ENCODE measurements at places on chromosomes 12 and 14. TPM values are rescaled to one million over a fixed set of nuclear protein-coding genes. Genes with fewer than 3 reads are reported as not detected.

Gene FAIM2
- not detected for total RNA-seq

Gene PIWIL1
- total RNA-seq: not detected

Gene FLRT2
- total RNA-seq: 92.3 TPM

Gene RHOJ
- total RNA-seq: 3.0 TPM

Gene GON7
- 7.0 TPM for total RNA-seq

Gene INHBE
- 0.27 TPM for total RNA-seq

Gene TAS2R7
- total RNA-seq: not detected

Gene RERGL
- total RNA-seq: 0.47 TPM

Gene ASB2
- 0.17 TPM for total RNA-seq

Gene KRT82
- total RNA-seq: not detected

Gene FKBP11
- 11.4 TPM for total RNA-seq

Gene DAO
- total RNA-seq: not detected

Gene CLEC4C
- not detected for total RNA-seq

Gene PRIMA1
- total RNA-seq: 0.31 TPM

Gene AMIGO2
- total RNA-seq: 241 TPM

Gene RASSF8
- 31.3 TPM for total RNA-seq

Gene STON2
- total RNA-seq: 94.1 TPM

Gene OVCH1
- total RNA-seq: 0.67 TPM

Gene OASL
- total RNA-seq: 0.66 TPM

Gene MYF5
- total RNA-seq: not detected

Gene ACOT6
- total RNA-seq: not detected

Gene ERBB3
- total RNA-seq: 2.0 TPM

Gene CFAP251
- 26.8 TPM for total RNA-seq

Gene CTSG
- total RNA-seq: not detected

Gene KLRC3
- not detected for total RNA-seq

Gene C12orf57
- 61.3 TPM for total RNA-seq

Gene GNB3
- not detected for total RNA-seq

Gene BATF
- total RNA-seq: not detected

Gene SCN8A
- total RNA-seq: 1.1 TPM

Gene MYH6
- not detected for total RNA-seq

Gene IL22
- not detected for total RNA-seq

Gene SERPINA3
- total RNA-seq: 5.2 TPM

Gene ZNF26
- 22.0 TPM for total RNA-seq
